Ammon's horn (tissue), 1 donor: ENCODE measurements at places on chromosomes 3 and 15.
A peak's percentile ranks its signal among the peaks of the same experiment; 100 is the strongest.

- DNase-seq = no peak
Observed at GRCh38 chr3:101970905-101971304, 121.6 kb downstream of the NFKBIZ start.

DNA sequence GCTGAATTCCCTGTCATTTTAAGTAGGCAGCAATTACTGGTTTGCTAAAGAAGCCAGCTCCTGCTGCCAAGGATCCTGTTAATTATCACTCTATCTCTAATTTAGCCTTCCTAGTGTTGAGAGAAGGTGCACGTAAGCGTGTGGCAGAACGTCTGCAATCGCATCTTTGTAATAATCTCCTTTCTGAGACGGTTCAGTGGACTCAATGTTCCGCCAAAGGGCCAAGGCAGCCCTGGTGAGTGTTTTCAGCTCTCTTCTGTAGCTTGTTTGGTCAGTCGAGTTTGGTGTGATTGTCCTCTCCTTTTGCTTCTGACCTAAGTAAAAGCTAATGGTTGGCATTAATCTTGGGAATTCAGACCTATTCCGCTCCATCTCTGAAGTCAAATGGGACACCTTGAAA, 24.2 kb downstream of the MITF start:
- no peak for DNase-seq

DNA sequence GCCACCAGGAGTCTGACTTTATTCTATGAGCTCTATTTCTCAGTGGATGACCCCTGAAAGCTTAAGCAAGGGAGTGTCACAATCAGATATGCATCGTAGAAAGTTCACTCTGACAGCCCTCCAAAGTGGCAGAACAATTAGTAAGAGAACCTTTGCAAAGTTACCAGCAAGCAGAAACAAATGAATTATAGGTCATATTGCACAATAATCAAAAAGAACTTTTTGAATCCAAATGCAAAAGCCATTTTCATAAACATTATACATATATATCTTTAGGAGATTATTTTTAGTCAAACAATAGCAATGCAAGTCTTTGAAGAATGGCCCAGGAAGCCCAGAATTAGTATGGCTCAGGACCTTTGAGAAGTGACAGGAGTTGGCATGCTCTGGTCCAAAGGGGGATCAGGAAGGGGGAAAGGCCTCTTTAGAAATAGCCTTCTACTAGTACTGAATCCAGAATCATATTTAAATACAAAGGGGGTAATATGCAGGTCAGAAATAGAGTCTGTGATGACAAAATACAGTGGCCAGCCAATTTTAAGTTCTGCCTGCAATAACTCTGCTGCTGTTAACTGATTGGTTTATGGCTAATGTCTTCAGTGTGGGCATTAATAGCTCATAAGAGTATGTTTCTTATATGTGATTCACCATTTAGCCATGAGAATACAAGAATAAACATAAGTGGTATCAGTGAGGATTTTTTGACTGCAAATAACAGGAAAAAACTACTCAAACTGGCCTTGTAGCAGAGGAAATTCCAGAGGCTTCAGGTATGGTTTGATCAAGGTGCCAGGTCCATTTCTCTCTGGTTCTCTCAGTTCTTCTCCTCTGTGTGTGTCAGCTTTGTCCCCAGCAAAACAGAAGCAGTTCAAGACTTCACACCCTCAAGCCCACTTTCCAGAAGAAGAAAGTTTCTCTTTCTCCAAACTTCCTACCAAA, 17.0 kb upstream of the ITGB5 start:
- DNase-seq = no peak

DNA sequence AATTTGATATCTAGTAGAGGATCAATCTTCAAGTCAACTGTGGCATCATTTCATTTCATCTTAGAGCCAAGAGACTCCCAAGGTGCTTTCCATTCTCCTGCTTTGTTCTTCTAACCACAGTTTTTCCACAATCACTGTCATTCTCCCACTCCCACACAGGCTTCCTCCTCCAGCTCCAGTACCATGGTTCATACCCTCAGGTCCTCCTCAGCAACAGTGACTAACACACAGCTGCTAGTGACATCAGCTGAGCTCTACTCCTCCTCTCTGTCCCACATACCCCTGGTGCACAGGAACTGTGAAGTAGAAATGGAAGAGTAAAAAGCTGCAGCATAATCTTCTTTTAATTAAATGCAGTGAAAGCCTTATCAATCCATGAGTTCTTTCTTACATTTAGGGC, 200.2 kb upstream of the DPH6 start:
- peak; percentile 19 for DNase-seq

DNA sequence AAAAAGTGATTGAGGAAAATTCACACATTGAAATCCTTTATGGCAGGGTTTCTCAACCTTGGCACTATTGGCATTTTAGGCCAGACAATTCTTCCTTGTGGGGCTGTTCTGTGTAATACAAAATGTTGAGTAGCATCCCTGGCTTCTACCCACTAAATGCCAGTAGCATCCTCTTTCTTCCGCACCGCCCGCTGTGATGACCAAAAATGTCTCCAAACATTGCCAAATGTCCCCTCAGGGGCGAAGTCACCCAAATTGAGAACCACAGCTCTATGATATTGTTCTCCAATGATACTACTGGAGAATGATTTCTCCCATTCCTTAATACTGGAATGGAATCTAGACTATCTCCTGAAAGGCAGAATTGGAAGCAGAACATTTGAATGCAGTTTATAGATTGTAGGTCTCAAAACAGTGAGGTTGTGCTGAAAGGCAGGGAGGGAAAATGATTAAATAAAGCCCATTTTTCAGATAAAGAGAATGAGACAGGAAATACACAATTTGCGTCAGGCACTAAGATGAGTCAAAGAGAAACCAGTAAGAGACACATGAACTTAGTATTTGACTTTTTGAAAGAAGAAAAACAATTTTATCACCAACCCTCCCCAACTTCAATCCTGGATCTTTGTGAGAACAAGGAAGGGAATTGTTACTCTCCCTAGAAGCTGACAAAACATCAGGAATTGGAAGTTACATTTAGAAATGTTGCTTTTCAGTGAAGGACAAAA, 101.6 kb upstream of the TNIK start:
- no peak for DNase-seq

GRCh38 chr3:51968170-51968775, 1.0 kb upstream of the PCBP4 start:
- no peak for DNase-seq

- DNase-seq = no peak
Observed at GRCh38 chr15:89226359-89227221, 5.2 kb upstream of the RLBP1 start.

- no peak for DNase-seq
Observed at GRCh38 chr3:160136421-160136820, 88.8 kb upstream of the C3orf80 start.

GRCh38 chr3:51986010-51986947, 2.9 kb downstream of the ACY1 start:
- no peak for DNase-seq

GRCh38 chr3:146249921-146250320, 984 bp downstream of the PLSCR4 start:
- DNase-seq = no peak

GRCh38 chr3:25007974-25008658, 419.9 kb upstream of the RARB start:
- no peak for DNase-seq

DNA sequence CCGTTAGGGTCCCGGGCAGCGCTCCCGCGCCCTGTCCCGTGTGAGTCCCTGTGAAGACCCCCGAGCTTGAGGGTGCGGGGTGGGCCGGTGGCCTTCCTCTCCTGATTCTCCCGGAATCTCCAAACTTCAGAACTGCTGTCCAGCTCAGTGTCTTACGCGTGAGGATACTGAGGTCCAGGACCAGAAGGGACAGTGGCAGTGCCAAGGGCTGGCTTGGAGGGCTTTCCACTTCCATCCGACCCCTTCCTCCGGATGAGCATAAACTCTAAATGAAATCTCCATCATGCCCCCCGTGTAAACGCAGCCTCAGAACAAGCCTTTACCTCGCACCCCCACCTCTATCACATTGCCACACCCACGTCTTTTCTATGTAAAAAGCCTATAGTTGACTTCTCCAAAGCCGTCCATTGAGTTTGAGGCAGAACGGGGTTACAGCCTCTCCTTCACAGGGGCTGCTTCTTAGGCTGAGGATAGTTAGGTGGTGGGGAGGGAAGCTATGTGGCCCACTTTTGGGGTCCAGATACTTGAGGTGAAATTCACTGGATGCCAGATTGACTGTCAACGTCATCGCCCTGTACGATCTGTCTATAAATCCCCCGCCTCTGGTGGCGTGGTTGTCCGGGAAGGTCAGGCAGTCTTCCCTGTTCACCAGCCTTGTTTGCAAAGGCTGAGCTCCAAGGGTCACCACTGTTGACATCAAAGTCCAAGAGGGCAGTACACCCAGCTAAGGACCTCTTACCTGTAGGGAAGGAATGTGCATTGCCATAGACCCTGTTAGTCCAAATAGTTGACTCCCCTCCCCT, 1.1 kb downstream of the EDEM1 start:
- DNase-seq = no peak

GRCh38 chr3:15649858-15650257, 48.3 kb downstream of the BTD start:
- DNase-seq = no peak

DNA sequence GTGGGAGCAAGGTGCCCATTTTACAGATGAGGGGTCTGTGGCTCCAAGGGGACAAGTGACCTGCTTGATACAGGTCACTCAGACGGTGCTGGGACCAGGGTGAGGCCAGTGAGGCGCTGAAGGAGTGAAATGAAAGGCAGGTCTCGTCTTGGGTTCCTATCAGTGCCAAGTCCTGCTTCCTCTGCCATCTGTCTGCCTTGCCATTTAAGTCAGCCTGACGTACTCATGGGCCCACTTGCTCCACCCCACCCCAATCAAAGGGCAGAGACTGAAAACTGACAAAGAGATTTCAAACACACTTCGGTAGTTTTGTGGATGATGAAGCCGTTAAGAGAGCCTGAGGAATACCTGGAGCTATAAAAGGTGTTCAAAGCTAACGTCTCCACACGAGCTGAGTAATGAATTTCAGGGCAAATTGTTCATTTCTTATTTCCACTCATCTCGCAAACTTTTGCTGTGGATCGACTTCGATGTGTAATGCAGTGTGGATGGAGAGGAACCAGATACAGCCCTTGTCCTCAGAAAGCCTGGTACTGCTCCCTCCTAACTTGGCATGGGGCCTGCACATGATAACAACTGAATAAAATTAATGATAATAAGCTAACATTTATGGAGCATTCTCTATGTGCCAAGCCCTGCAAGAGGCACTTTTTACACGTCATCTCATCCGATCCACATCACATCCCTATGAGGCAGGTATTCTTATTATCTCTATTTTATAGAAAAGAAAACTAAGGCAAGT, 36.6 kb downstream of the ATP2B2 start:
- DNase-seq = no peak

GRCh38 chr3:141228395-141228794, 3.2 kb upstream of the PXYLP1 start:
- no peak for DNase-seq

DNA sequence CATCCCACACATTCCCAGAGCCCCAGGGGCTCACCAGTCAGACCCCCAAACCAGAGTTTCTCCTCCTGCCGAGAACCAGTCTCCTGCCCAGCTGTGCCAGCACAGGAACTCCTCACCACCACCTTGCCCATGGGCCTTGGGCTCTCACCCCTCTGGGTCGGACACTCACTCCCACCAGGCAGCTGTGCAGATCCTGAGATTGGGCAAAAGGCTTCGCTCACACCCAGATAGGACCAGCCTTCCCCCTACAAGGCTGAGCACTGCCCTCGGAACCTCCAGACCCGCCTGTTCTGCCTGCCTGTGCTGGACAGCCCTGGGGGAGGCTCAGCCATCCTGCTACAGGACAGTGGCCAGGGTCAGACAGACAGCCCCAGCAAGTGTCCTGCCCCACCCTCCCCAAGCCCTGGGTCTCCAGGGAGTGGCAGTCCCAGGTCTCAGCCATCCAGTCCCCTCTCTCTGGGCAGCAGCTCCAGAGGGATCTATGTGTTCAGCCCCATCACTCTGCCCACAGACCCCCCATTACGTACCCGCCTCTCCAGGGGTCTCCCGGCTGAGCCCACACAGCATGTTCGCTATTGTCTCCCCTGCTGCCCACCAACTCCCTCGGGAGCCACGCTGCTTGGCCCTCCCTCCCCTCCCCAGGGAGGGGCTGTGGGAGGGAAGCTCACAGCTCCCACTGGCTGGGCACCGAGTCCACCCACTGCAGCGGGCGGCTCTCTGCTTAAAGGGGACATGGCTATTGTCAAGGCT, at the start of gene GRIP2:
Gene GRIP2 (minus strand): TSS at position 601 of the 750 bp plus-strand sequence. CDS start 34 bp downstream, at position 567.
- DNase-seq = no peak

DNA sequence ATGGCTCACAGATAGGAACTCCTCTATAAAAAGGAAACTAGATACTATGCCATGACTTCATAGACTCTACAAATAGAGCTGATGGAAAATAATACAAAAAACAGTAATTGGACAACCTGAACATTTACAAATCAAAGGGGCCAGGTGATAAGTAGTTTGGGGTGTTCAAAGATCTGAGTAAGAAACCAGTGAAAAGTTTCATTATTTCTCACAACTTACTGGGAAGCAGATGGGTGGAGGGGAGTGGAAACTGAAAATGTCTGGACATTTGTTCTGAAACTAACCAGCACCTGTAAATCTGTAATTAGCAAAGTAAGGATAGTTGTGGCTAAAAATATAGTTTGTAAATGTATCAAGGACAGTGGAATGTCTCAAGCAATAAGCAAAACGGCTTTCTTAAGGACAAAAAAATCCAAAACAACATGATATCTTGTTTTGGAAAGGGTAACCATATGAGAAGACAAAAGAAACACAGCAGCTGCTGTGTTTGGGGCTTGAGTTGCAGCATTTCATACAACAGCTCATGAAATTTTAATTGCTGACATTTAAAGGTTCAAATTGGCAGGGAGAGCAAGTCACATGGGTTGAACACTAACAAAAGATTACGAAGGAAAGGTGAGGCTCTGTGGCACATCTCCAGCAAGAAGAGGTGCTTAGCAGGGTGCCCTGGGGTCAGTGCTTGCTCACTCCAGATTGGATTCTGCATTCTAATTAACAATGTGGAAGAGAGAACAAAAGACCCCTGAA, 26.8 kb upstream of the THBS1 start:
- no peak for DNase-seq
